ENCODE measurements at places on chromosomes 3 and 15. TPM values are rescaled to one million over a fixed set of nuclear protein-coding genes. Genes with fewer than 3 reads are reported as not detected.

PTH1R gene
- total RNA-seq = 10.3 TPM

ZBBX gene
- total RNA-seq = not detected

RYR3 gene
- total RNA-seq = 3.1 TPM

TM6SF1 gene
- 6.3 TPM for total RNA-seq

FXR1 gene
- total RNA-seq = 9.6 TPM

GATM gene
- total RNA-seq = 6.1 TPM

VEPH1 gene
- total RNA-seq = 2.2 TPM

C3orf38 gene
- total RNA-seq = 13.0 TPM

ATP13A5 gene
- not detected for total RNA-seq

ST3GAL6 gene
- total RNA-seq = 2.7 TPM

C15orf39 gene
- total RNA-seq = 30.8 TPM

- no peak overlapping the region for H3K4me3 ChIP-seq
- no peaks in the 10 kb centered on the region for H3K4me1 ChIP-seq
- H3K27ac ChIP-seq = no peak overlapping the region
- H3K36me3 ChIP-seq = no peaks in the 10 kb centered on the region
- no peak for DNase-seq
Measured at GRCh38 chr3:87982421-87982820, 76.4 kb downstream of the CGGBP1 start.

GRCh38 chr15:83475551-83475950, 28.4 kb downstream of the SH3GL3 start:
- H3K36me3 ChIP-seq = no peaks in the 10 kb centered on the region
- no peaks in the 10 kb centered on the region for H3K27me3 ChIP-seq
- no peak overlapping the region for H3K27ac ChIP-seq
- H3K4me3 ChIP-seq = no peak overlapping the region
- DNase-seq = no peak
- no peaks in the 10 kb centered on the region for H3K4me1 ChIP-seq

GRCh38 chr15:67163180-67163579, 91.3 kb downstream of the AAGAB start:
- no peak for DNase-seq
- no peak overlapping the region for H3K4me3 ChIP-seq
- H3K27me3 ChIP-seq = no peaks in the 10 kb centered on the region
- H3K4me1 ChIP-seq = peaks cover 12% of the 10 kb centered on the region
- no peak overlapping the region for H3K27ac ChIP-seq
- no peaks in the 10 kb centered on the region for H3K36me3 ChIP-seq

GRCh38 chr15:69484837-69485236, 32.2 kb downstream of the RPLP1 start:
- DNase-seq = no peak
- H3K4me3 ChIP-seq = no peak overlapping the region
- no peak overlapping the region for H3K27ac ChIP-seq
- H3K27me3 ChIP-seq = no peaks in the 10 kb centered on the region
- no peaks in the 10 kb centered on the region for H3K4me1 ChIP-seq

DNA sequence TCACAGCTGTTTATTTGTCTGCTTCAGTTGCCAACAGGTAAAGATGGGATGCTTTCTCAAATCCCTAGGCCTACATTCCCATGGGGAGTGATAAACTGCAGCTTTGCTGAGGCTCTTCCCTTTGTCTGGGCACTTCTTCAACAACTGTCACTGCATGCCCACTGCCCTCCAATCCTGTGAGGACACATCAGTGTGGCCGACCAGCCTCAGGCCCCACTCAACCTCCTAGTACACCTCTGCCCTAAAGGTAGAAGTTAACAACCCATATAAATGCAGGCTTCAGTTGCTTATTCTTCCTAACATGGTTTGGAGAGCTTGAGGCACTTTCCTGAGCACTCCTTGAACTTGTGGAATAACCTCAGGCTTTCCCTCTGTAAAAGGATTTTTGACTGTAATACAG, 49.6 kb downstream of the ROPN1B start:
- H3K4me3 ChIP-seq = no peak overlapping the region
- peaks cover 5% of the 10 kb centered on the region for H3K36me3 ChIP-seq
- no peak for DNase-seq
- no peak overlapping the region for H3K27ac ChIP-seq
- no peaks in the 10 kb centered on the region for H3K4me1 ChIP-seq

- H3K4me1 ChIP-seq = no peaks in the 10 kb centered on the region
- no peaks in the 10 kb centered on the region for H3K36me3 ChIP-seq
- H3K4me3 ChIP-seq = no peak overlapping the region
Measured at GRCh38 chr15:27486051-27486450, 515.1 kb downstream of the GABRG3 start.

GRCh38 chr3:127903611-127904375, 11.2 kb upstream of the KBTBD12 start:
- H3K36me3 ChIP-seq = no peaks in the 10 kb centered on the region
- no peak overlapping the region for H3K4me3 ChIP-seq
- no peak for DNase-seq
- H3K4me1 ChIP-seq = no peaks in the 10 kb centered on the region

GRCh38 chr15:86373147-86373546, 293.5 kb downstream of the AGBL1 start:
- H3K36me3 ChIP-seq = no peaks in the 10 kb centered on the region
- no peaks in the 10 kb centered on the region for H3K4me1 ChIP-seq
- no peaks in the 10 kb centered on the region for H3K27me3 ChIP-seq
- H3K27ac ChIP-seq = no peak overlapping the region
- no peak overlapping the region for H3K4me3 ChIP-seq

GRCh38 chr3:16205156-16205870, 30.8 kb downstream of the GALNT15 start:
- no peak overlapping the region for H3K27ac ChIP-seq
- H3K36me3 ChIP-seq = peaks cover 87% of the 10 kb centered on the region
- no peaks in the 10 kb centered on the region for H3K4me1 ChIP-seq
- H3K4me3 ChIP-seq = no peak overlapping the region

DNA sequence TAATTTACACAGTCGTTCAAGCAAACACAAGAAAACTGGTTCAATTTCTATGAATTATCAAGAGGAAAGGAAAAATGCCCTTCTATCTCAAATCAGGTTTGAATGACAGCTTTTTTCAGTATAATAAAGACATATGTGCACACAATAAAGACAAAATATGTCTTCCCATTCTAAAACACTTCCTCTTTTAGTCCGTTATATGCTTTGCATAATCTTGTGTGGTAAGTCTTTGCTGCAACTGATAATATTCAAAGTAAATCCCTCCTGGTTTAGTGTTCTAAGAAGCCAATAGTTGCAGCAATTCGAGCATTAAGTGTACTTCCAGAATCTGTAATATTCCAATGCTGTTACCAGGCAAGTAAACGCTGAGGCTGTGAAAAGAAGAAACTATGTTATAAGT, 43.7 kb upstream of the MAPKBP1 start:
- no peak for DNase-seq
- H3K27ac ChIP-seq = no peak overlapping the region
- H3K36me3 ChIP-seq = peaks cover 33% of the 10 kb centered on the region
- no peaks in the 10 kb centered on the region for H3K27me3 ChIP-seq

GRCh38 chr3:186185194-186185787, 76.4 kb upstream of the ETV5 start:
- no peaks in the 10 kb centered on the region for H3K27me3 ChIP-seq
- H3K4me3 ChIP-seq = no peak overlapping the region

GRCh38 chr3:15330031-15330596, 2.3 kb downstream of the SH3BP5 start:
- H3K27me3 ChIP-seq = no peaks in the 10 kb centered on the region
- no peaks in the 10 kb centered on the region for H3K36me3 ChIP-seq
- peaks cover 28% of the 10 kb centered on the region for H3K4me1 ChIP-seq
- H3K27ac ChIP-seq = peak overlapping the region; percentile 69
- peak overlapping the region; percentile 99 for H3K4me3 ChIP-seq
- DNase-seq = peak; percentile 86

DNA sequence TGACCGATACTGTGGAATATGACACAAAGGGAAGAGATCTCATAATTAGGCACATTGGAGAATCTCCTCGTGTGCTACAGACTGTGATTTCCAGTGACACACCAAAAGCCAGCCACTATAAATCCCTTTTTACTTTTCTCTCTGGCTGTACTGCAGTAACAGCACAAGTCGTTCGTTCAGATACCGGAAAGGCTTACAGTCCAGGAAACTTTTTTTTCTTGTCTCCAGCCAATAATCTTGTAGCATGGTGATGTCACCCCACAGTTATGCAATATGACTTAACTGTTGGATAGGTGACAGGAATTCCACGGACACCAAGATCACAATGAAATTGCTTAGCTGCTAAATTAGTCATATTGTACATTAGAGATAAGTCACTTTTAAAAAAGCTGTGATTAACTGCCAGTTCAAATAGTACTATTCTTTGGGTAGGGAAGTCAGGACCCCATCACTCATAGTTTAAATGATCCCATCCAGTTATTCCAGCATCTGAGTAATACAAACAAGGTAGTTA, 36.3 kb upstream of the TSC22D2 start:
- H3K27ac ChIP-seq = peak overlapping the region; percentile 83
- H3K4me1 ChIP-seq = no peaks in the 10 kb centered on the region
- H3K36me3 ChIP-seq = no peaks in the 10 kb centered on the region
- peak overlapping the region; percentile 34 for H3K4me3 ChIP-seq
- H3K27me3 ChIP-seq = no peaks in the 10 kb centered on the region
- DNase-seq = no peak

- no peak for DNase-seq
- no peaks in the 10 kb centered on the region for H3K27me3 ChIP-seq
- H3K27ac ChIP-seq = no peak overlapping the region
- no peak overlapping the region for H3K4me3 ChIP-seq
Measured at GRCh38 chr3:43363621-43364266, 77.4 kb downstream of the SNRK start.

DNA sequence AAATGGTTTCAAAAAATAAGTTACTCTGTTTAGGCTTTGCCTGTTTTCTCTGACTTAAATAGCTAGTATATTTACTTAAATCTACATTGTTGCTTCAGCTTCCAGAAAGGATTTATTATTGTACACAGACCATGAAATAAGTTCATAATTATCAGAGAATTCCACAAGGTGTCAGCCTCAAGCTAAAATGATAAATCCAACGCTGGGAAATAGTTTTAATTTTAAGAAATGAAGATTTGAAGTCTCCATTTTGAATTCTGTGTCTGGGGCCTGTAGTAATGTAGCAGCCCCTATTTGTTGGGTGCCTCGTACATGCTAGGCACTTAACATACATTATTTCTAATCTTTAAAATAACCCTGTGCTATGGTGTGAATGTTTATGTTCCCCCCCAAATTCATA, 92.6 kb upstream of the KCNMB2 start:
- H3K36me3 ChIP-seq = no peaks in the 10 kb centered on the region
- H3K4me1 ChIP-seq = no peaks in the 10 kb centered on the region
- no peak for DNase-seq

DNA sequence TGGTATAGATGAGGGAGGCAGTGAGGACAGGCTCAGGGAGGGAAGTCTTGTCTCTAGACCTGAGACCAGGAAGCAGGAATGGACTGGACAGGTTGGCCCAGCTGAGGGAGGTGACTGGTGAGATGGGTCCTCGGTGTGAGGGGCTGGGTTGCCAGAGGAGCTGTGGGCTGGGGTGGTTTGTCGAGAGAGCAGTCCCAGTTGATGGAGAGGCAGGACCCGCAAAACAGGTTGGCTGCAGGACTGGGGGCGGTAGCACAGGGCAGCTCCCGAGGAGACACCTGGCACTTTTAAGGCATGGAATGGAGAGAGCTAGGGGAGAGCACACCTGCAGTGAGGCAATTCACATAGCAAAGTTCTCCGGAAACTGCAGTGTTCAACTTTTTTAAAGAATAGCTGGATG, 14.7 kb downstream of the IGF1R start:
- H3K27me3 ChIP-seq = no peaks in the 10 kb centered on the region
- DNase-seq = no peak
- peaks cover 9% of the 10 kb centered on the region for H3K4me1 ChIP-seq
- H3K27ac ChIP-seq = no peak overlapping the region
- no peaks in the 10 kb centered on the region for H3K36me3 ChIP-seq

- H3K4me3 ChIP-seq = no peak overlapping the region
- peaks cover 4% of the 10 kb centered on the region for H3K4me1 ChIP-seq
- no peak for DNase-seq
- H3K36me3 ChIP-seq = no peaks in the 10 kb centered on the region
- H3K27ac ChIP-seq = no peak overlapping the region
- no peaks in the 10 kb centered on the region for H3K27me3 ChIP-seq
Measured at GRCh38 chr3:177934001-177934891, 602.0 kb upstream of the KCNMB2 start.

GRCh38 chr3:32557640-32558352, 12.9 kb downstream of the DYNC1LI1 start:
- H3K4me1 ChIP-seq = no peaks in the 10 kb centered on the region
- no peaks in the 10 kb centered on the region for H3K36me3 ChIP-seq
- DNase-seq = no peak
- no peaks in the 10 kb centered on the region for H3K27me3 ChIP-seq
- H3K27ac ChIP-seq = no peak overlapping the region

GRCh38 chr3:149647285-149647684, 10.5 kb downstream of the WWTR1 start:
- peaks cover 4% of the 10 kb centered on the region for H3K36me3 ChIP-seq
- peaks cover 18% of the 10 kb centered on the region for H3K4me1 ChIP-seq
- H3K27me3 ChIP-seq = no peaks in the 10 kb centered on the region
- no peak for DNase-seq
- no peak overlapping the region for H3K4me3 ChIP-seq
- peak overlapping the region; percentile 67 for H3K27ac ChIP-seq
